ENCODE measurements at places on chromosomes 6 and 20. TPM values are rescaled to one million over a fixed set of nuclear protein-coding genes. Genes with fewer than 3 reads are reported as not detected.

The NEURL2 gene
- 7.1 TPM for total RNA-seq

The COL11A2 gene
- 0.98 TPM for total RNA-seq

The TBXT gene
- not detected for total RNA-seq

The PRKN gene
- 0.95 TPM for total RNA-seq

The TRPC4AP gene
- total RNA-seq, result 34.8 TPM

The IRF4 gene
- 76.9 TPM for total RNA-seq

The CNBD2 gene
- total RNA-seq, result 7.4 TPM

The TFAP2D gene
- not detected for total RNA-seq

The FOXC1 gene
- 9.4 TPM for total RNA-seq

The KIAA1755 gene
- total RNA-seq, result not detected

The JAG1 gene
- 94.1 TPM for total RNA-seq

The GRM1 gene
- total RNA-seq, result 0.26 TPM

The MCCD1 gene
- not detected for total RNA-seq

The LINC00237 gene
- not detected for total RNA-seq

The PTPRT gene
- total RNA-seq, result not detected

The PPP1R16B gene
- total RNA-seq, result 0.69 TPM

The ZGPAT gene
- total RNA-seq, result 24.4 TPM

The REM1 gene
- total RNA-seq, result not detected

The RAE1 gene
- 59.0 TPM for total RNA-seq

The SYCP2 gene
- 3.9 TPM for total RNA-seq

The ZNF311 gene
- total RNA-seq, result not detected

The NKX2-4 gene
- 1.8 TPM for total RNA-seq

The BTN1A1 gene
- not detected for total RNA-seq

The TFAP2A gene
- total RNA-seq, result 24.6 TPM

The SLC2A10 gene
- total RNA-seq, result 8.5 TPM

The STX11 gene
- total RNA-seq, result 6.7 TPM

The FAM184A gene
- total RNA-seq, result 4.1 TPM

The TINAG gene
- total RNA-seq, result not detected
